Astrocyte (in vitro differentiated cells and primary cell): ENCODE measurements at places on chromosomes 13 and 19.

GRCh38 chr19:1183543-1184172, 9.6 kb upstream of the SBNO2 start:
- no peak for DNase-seq

DNA sequence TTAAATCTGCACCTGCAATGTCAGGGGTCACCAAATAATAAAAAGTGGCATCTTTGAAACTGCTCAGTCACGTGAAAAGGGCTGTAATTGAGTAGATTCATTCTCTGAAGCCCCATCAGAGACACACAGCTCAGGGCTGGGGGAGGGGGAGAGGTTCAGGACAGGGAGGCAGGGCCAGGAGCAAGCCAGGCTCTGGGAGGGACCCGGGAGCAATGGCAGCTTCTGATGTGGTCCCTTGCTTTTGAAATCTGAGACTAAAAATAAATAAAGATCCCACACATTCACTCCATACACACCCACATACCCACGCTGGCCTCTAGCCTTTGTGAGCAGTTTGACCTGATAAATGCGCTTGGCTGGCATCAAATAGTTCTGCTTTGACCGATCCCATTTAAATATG, 32.8 kb downstream of the GSX1 start:
- no peak for DNase-seq

DNA sequence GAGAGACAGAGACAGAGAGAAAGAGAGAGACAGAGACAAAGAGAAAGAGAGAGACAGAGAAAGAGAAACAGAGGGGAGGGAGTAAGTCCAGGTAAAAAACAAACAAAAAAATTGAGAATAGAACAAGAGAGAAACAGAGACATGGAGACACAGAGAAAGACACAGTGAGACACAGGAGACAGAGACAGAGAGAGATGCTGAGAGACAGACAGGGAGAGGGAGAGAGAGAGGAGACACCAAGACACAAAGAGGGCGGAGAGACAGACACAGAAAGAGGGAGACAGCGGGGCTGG, 5.8 kb upstream of the PROZ start:
- no peak for DNase-seq

- DNase-seq = peak; percentile 45
Measured at GRCh38 chr19:35828692-35829301, 16.2 kb upstream of the PRODH2 start.
